ENCODE measurements at places on chromosomes 5 and 9.
A peak's percentile ranks its signal among the peaks of the same experiment; 100 is the strongest.

GRCh38 chr5:102283102-102283797, 12.8 kb downstream of the SLCO4C1 start:
- no peak for DNase-seq

DNA sequence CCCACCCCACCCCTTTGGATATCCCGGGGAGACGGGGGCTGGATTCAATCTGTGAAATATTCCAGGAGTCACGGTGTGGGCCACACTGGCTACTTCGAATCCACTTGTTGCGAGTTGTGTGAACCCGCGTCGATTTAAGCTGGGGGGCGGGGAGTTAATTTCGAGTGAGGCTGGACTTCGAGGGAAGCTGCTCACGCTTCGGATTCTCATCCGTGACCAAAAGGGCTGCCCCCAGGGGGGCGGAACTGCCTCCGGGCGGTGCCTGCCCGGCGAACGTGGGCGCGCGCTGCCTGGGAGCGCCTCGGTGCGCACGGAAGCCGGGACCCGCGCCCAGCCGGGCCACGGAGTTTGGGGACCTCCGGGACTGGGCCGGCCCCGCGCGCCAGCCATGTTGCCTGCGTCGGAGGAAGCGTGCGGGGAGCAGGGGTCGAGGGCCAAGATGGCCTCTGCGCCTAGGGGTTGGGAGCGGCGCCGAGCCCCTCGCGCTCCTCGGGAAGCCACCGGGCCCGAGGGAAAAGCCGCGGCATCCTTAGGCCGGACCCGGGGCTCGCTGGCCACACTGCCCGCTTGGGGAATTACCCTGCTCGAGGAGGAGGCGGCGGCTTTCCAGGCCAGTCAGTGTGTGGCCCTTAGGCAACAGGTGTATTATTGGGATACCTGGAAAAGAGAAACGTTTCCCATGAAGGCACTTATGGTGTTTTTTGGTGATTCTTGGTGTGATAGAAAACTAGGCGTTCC, 975 bp downstream of the OCLN start:
- no peak for DNase-seq

GRCh38 chr9:118318770-118319431, 614.7 kb downstream of the TLR4 start:
- DNase-seq = peak; percentile 59

DNA sequence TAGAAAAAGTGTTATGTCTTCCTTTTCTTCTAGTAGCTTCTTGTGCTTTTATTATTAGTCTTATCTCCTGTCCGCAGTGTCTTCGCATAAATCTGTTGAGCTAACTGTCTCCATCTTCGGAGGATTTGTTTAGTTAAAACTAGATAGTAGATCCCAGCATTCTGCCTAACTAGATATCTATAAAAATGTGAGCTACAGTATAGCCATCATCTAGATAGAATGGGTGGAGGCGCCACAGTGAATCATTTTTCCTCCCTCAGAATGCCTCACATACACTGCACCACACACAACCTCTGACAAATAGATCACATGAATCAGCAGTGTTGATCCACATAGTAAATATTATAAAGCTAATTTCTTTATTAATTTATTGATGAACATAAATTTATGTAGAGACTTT, 220.3 kb upstream of the GAS1 start:
- no peak for DNase-seq

DNA sequence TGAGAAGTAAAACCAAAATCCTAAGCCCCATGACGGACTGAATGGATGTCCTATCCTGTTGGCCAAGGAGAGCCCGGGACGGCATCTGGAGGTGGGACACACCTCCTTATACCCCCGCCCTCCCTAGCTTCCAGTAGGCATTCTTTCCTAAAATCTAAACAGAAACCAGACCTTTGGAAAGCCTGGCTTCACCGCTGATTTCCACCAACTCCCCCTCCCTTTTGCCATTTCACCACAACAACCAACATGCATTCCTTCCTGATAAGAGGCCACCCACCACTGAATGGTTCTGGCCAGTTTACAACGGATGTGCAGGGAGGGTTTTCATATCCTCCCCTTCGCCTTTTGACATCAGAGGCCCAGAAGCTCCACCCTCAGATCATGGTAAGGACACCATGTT, 9.2 kb upstream of the RARS1 start:
- DNase-seq = no peak

- peak; percentile 79 for DNase-seq
These were observed 27.9 kb upstream of the CTNNA1 start for GRCh38 chr5:138725153-138725817.

DNA sequence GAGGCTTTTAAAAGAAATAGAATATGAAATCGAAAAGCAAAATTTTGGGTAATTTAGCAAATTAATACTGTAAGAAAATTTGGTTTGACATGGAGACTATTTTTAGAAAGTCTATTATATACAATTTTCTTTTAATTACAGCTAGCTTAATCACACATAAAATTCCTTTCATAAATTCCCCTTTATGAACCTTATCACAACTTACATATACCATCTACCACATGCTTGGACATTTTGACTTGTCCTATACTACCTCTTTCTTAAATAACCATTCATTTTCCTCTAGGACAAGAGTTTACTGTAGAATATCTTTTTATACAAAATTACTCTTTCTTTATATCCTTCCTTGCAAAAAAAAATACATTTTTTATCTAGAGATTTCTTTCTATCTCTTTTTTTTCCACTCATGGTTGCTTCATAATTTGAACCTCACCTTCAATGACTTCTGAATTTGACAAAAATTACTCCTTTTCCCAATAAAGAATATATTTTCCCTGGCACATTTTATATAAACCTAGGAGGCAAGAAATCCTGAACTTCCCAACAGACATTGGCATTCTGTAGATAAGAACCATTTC, 34.0 kb upstream of the SYK start:
- DNase-seq = no peak

GRCh38 chr5:103224118-103224893, 34.3 kb upstream of the MACIR start:
- peak; percentile 29 for DNase-seq

DNA sequence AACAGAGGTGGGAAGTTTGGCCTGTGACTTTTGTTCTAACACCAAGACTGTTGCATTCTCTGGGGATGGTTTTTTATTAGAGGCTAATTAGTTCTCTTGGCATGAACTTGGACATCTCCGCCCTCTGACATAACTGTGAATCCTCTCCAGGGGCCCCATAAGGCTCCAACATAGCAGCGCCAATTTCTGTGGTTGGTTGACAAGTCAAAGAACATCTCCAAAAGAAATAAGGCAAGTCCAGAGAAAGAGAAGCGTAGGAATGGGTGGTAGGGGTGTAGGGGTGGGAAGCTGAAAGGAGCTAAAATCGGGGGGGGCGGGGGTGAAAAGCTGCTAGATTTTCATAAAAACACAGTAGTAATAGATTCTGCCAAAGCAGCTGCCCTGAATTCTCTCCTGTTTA, 81.0 kb upstream of the DAB2 start:
- no peak for DNase-seq

GRCh38 chr5:95838556-95838955, 16.0 kb upstream of the GLRX start:
- DNase-seq = no peak

DNA sequence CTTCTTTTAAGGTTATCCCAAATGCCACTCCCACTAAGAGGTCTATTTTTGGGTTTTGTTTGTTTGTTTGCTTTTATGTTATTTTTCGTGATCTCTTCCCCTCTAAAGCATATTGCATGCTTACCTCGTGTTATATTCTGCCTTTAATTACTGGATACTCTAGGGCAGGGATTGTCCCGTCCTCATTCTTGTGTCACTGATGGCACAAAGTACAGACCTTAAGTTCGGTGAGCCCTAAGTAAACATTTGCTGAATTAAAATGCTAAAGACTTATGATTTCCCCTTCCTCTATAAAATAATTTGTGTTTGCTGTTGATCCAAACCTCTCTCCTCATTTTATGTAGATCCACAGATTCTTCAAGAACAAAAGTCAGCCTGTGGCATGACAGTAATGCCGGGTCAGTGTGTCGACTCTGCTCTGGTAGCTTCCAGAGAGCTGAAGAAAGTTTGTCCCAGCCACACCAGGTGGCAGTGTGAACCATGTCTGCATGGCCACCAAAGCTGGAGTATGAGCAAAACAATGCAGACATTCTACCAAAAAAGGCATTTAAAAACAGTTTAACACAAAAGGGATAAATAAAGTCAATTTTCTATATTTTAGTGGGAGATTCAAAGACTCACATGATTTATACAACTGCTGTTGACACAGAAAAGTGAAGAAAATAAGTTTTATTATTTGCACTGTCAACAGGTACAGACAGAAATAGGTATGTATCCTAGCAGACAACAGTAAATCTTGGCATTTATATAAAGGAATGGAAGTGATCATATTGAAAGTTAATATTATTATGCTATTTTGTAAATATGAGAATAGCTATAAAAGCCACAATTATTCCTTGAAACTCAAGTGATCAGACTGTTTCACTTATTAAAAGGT, 17.9 kb upstream of the POC5 start:
- no peak for DNase-seq

- DNase-seq = no peak
These were observed 191.8 kb downstream of the MEF2C start for GRCh38 chr5:88691230-88691582.

DNA sequence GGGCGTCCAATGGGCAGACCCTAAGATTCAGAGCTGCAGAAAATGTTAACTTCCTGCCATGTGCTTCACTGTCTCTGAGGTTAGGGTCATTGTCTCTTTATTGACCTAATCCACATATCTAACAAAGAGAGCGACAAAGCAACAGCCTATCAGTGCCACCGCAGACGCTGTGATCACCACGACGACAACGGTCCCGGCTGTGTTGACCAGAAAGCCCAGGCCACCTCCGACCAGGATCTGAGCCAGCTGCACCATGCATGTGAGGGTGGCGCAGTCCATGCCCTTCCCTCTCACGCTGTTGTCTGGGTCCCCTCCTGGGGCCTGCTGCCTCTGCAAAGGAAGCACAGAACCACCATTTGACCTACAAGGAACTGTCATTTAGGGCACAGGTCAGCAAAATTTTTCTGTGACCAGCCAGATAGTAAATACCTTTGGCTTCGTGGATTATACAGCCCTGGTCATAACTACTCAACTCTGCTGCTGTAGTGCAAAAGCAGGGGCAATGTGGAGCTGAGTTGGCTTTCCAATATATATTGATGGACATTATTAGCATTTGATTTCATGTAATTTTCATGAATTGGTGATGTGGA, 8.5 kb downstream of the RXFP3 start:
- DNase-seq = no peak

DNA sequence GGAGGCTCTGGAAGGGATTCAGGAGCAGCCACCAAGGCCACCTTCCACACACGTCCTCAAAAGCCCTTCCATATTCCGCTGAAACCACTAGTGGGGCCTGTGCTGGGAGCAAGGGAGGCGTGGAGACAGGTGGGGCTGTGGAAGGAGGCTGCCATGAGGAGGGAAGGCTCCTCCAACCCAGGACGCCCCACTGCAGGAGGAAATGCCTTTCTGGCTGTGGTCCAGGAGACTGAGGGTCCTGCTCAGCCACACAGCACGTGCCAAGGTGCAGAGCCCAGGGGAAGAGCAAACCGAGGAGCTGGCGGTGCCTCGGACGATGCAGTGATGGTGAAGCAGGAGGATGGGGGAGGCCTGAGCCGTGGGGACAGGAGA, 49.5 kb downstream of the ADAMTS2 start:
- no peak for DNase-seq

DNA sequence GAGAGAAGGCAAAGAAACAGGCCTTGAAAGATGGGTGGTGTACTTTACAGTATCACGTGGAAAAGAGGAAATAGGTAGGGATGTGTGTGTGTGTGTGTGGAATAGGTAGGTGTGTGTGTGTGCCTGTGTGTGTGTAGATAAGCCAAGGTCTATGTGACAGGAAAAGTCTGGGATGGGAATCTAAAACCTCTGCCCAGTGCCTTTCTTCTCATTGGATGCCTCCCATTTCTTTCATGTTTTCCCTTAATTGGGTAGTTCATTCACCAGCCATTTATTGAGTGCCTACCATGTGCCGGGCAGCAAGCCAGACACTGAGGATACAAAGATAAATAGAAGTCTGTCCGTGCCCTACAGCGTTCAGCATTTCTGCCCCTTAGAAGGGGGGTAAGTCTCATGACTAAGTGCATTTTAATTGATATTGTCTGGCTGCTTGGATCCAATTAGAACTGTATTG, 1.0 kb downstream of the URM1 start:
- DNase-seq = peak; percentile 85

- DNase-seq = no peak
These were observed 818 bp upstream of the OBP2A start for GRCh38 chr9:135544981-135545635.

DNA sequence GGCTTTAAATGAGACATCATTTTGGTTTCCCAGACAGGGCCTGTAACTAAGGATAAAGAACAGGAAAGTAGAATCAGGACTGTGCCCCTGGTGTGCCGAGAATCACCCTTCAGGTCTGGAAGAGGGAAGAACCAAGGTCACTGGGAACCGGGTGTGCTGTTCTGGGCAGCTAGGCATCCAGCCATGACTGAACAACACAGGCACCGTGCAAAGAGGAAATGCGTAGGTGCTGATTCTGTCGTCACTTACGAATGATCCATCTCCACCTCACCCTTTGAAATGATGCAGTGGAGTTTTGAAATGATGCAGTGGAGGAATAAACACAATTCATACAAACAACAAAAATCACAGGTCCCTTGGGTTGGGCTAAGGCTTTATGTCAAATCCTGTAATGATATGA, 64.4 kb downstream of the MAP1B start:
- no peak for DNase-seq

DNA sequence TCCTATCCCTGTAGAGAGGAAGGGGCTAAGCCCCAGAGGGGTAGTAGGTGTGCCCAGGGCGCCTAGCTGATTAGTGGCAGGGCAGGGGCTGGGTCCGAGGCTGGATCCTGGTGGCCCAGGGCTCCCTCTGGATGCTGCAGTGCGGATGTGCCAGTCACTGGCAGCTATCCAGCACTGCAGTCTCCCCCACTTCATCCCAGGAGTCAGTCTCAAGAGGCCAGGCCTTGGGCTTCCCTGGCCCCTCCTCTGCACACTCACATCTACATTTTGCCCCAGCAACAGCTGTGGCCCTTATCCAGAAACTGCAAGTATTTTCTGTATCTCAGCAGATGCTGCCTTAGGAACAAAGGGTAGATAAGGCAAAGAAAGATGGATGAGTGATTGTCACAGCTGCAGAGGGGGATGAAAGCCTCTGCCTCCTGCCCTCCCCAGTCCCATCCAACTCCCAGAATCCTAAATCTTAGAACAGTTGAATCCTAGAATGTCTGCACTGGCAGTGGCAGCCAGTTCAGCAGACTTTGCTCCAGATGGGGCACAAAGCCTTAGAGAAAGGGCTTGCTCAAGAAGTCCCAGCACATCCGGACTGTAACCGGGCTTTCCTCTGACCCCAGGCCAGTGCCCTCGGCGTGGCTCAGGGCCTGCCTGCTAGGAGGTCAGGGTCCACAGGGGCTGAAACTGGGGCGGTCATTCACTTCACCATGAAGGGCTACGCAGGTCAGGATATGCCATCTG, 1.6 kb downstream of the ANXA6 start:
- DNase-seq = no peak

GRCh38 chr5:137995077-137995748, 37.7 kb downstream of the FAM13B start:
- no peak for DNase-seq

GRCh38 chr9:93183663-93184431, at the start of gene WNK2:
Gene WNK2, plus strand, starts transcription at chr9:93184139. Its CDS starts 791 bp downstream, at chr9:93184930.
- peak; percentile 50 for DNase-seq

GRCh38 chr5:106113922-106114321, 1556.8 kb downstream of the EFNA5 start:
- no peak for DNase-seq

- peak; percentile 79 for DNase-seq
These were observed 452.0 kb upstream of the ZNF608 start for GRCh38 chr5:125198270-125198974.
